ENCODE measurements at places on chromosomes 6 and 20.
A peak's percentile ranks its signal among the peaks of the same experiment; 100 is the strongest.

DNA sequence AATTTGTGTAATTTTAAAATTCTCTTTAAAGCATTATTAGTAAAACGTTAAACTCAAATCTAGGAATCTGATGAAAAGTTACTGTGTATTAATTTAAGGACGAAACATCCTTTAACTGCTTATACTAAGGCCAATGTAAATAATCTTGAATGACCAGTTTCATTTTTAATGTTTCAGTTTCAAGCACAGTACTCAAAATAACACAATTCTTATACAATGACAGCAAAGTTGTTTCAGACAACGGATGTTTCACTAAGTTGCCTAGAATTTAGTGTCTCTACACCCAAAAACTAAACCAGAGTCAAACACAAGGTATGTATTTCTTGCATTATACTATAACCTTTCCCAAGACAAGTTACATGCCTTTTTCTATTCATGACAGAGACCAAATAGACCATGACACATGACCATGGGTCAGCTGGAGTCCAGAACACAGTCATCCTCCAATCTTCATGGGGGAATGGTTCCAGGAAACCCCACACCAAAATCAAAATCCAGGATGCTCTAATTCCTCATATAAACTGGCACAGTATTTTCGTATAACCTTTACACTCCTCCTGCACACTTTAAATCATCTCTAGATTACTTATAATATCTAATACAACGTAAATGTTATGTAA lies 7.7 kb downstream of the PHIP start:
- no peak for DNase-seq

DNA sequence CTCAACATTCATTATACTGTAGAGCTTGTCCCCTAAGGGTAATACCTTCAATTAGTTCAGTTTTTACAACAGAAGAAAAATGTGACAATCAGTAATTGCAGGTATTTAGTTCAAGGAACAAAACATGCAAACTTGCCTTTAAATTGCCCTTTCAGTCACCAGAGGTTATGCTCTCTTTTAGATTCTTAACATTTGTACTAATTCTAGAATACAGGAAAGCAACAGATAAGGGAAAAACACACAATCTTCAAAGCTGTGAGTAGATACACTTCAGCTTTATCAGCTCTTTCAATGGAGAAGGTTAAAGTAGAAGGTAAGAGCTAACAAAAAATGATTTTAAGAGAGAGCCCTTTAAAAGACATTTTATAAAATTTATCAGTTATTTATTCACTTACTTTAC lies 173.1 kb downstream of the HS3ST5 start:
- DNase-seq: peak; percentile 13

DNA sequence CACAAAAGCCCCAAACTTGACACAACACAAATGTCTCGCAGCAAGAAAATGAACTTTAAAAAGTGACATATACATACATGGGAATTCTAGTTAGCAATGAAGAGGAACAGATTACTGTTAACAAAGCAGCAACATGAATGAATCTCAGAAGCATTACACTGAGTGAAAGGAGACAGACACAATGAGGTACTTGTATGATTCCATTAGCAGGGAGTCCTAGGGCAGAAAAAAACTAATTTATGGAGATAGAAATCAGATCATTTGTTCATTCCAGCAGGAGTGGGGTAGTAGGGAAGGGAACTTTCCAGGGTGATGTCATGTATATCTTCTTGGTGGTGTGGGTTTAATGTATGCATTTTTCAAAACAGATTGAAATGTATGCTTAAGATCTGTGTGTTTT lies 524.4 kb downstream of the KIF16B start:
- no peak for DNase-seq

GRCh38 chr6:76772951-76773350 lies 690.3 kb downstream of the HTR1B start:
- DNase-seq: no peak

GRCh38 chr6:123716506-123716905 lies 79.8 kb upstream of the TRDN start:
- no peak for DNase-seq

GRCh38 chr6:132085731-132086130 lies 134.6 kb upstream of the CCN2 start:
- no peak for DNase-seq

DNA sequence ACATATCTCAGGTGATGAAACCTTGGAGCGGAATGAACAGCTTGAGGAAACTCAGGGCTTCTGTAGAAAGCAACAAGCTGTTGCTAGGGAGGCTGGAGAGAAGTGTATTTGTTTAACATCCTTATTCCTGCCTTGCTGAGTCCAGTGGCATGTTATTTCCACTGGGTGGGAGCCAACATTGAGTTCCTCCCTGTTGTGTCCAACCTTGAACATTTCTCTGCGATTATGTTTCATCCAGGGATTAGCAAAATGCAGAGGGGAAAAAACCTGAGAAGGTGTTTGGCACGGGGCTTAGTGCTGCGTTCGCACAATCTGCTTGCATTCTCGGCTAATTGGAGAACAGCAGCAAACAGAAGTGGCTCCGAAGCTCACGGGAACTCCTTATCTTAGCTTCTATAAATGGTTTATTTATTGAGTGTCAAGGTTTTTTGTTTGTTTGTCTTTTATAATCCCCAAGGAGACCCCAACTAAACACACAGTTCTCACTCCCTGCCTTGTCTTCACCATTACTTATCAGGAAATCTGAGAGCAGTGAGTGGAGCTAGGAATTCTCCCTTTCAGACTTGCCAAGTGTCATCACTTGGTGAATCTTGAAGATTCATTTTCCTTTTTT lies 412.8 kb downstream of the CDC5L start:
- DNase-seq: no peak

DNA sequence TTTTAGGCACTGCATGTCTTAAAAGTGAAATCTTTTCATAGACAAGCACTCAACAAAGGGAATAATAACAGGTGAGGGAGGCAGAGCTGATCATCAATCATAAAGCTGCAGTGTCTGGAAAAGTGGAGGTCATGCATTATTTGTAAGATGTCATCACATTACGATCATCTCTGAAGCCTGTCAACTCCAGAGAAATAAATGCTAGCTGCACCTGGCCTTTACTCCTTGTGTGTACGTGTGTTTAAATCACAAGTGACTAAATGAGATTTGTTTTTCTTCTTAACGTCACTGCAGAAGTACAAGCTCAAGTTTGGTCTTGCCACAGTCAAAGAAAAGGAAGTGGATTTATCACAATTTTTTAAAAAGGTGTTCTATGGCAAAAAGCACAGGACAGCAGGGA lies 275.5 kb upstream of the SGK1 start:
- DNase-seq: no peak

- DNase-seq: no peak
These were observed 50.5 kb downstream of the PCNA start for GRCh38 chr20:5069141-5069806.

- no peak for DNase-seq
These were observed 10.8 kb downstream of the FAM83D start for GRCh38 chr20:38937000-38937399.

- DNase-seq: no peak
These were observed 6.7 kb downstream of the TULP1 start for GRCh38 chr6:35505999-35506412.

DNA sequence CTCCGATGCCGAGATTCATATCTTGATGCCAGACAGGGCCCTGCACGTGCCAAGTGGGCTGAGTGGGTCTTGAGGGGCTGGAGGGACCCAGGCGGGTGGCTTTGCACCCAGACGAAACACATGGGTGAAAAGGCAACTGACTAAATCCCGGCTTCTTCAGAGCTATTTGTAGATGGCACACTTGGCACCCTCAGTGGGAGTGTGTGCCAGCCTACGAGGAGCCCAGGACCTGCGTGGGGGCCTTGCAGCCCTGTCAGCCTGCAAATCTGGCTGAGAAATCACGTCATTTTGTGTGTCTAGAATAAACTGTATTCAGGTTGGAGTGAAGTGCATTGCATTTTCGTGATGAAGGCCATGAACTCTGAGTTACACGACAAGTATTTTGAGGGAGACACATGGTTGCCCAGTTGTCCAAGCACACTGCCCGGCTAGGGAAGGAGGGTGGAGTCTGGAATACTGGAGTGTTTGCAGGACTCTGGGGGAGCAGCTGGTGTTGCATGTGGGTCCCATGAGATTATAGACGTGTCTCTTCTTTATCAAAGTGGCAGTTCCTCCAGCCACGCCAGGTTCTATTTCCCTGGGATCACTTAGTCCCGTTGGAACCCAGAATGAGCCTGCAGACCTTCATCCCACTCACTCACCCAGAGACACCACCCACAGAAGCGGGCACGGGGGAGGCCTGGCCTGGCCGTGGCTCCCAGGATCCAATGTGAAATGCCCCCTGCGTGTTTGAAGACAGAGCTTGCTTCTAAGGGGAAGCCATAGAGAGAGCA lies 60.2 kb downstream of the DLL1 start:
- no peak for DNase-seq

DNA sequence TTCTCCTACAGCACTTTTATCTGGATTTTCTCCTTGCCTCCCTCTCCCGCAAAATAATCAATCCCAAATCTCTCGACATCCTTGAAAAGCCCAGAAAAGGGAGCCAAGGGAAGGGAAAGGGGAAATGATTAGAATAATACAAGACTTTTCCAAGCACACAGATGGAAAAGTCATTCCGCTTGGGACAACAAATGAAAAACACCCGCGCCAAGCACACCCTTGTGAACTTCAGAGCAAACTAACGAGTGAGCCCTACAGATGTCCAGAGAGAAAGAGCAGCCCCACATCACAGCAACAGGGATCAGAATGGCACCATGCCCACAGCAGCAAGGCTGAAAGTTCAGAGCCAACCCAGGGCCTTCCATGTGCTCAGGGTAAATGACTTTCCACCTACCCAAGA lies 49.6 kb downstream of the NINL start:
- no peak for DNase-seq

DNA sequence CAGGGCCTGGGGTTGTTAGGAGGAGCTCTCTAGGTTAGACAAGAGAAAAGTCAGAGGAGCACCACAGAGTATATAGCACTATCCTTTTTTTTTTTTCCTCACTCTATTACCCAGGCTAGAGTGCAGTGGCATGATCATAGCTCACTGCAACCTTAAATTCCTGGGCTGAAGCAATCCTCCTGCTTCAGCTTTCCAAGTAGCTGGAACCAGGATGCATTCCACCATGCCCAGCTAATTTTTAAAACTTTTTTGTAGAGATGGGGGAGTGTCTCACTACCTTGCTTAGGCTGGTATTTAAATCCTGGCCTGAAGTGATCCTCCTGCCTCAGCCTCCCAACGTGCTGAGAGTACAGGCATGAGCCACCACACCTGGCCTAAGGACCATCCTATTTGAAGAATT lies 19.3 kb upstream of the AKIRIN2 start:
- no peak for DNase-seq

- peak; percentile 28 for DNase-seq
These were observed 83.9 kb upstream of the AFDN start for GRCh38 chr6:167742719-167743303.

DNA sequence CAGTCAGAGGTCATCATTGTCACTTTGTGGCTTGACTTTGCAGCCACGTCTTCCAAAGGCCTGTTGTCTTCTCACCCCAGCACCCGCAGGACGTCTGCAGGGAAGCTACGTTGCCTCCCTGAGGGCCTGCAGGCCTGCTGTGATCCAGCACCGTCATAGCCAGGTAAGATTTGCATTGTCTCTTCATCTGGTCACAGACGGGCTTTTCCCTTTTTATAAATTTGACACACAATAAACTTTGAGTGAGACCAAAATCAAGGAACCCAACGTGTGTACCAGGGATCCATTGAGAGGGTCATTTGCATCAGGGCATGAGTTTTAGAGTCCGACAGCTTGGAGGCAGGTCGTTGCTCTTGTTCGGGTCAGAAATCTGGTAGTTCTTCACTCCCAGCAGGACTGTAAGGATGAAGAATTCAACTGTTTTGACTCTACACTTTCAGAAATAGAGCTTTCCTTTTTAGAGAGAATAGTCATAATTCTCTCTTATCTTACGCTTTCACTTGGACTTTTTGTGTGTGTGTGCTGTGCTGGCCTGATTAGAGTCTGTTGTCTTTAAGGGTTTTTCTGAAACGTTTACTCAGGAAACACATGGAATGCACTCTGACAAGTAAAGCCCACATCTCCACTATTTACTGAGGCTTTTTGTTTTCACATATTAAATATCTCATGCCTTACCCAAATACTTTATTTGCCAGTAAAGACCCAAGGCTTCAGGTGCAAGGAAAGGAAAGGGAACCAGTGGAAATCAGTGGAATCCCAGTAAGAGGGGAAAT lies 177.2 kb upstream of the TAB2 start:
- no peak for DNase-seq

Data from Caco-2 (cell line).